ENCODE measurements at places on chromosomes 2 and 18.

GRCh38 chr18:12246849-12247808, 7.0 kb upstream of the CIDEA start:
- DNase-seq: no peak

GRCh38 chr2:217966423-217967070, 36.2 kb downstream of the TNS1 start:
- DNase-seq: peak; percentile 34

DNA sequence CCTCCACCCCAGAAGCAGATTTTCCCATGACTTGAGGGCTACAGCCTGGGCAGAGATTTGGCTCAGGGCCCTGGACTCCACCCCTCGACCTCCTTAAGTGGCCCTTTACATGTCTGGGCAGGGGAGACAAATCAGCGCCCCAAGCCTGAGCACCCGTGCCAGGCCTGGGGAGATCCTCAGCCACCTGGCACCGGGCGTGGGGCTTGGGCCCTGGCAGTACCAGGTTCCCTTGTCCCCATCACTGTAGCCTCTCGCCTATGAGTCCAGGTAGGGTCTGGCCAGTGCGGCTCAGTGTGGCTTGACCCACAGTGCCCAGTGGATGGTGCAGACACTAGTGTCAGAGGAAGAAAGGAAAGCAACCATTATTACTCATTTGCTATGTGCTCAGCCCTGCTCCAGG, 22.0 kb upstream of the DNMT3A start:
- no peak for DNase-seq

- peak; percentile 47 for DNase-seq
Observed at GRCh38 chr18:59402432-59403090, 43.5 kb upstream of the LMAN1 start.

- DNase-seq: no peak
Observed at GRCh38 chr2:34991508-34992274, 1363.9 kb upstream of the CRIM1 start.

GRCh38 chr2:85419009-85419675, 628 bp downstream of the SH2D6 start:
- DNase-seq: no peak

DNA sequence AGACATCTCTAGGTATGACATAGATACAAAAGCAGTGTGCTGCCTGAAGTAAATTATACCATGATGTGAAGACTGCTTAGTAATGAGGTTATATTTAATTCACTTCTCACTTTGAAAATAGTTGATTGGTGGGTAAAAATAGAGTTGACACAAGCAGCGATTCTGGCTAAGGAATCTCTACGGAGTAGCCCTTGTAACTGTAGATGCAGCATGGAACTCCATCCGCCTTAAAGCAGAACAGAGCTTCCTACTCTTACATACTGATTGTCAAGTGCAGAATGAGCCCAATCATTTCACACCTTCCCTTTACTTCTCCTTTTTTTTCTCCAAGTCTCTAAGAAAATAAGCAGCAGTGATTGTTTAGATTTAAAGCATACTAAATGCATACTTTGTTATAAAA, 1594.6 kb upstream of the SLC39A10 start:
- no peak for DNase-seq

GRCh38 chr2:25362434-25363145, 20.9 kb upstream of the DNMT3A start:
- DNase-seq: no peak

GRCh38 chr2:145753041-145753608, 1233.2 kb upstream of the ZEB2 start:
- no peak for DNase-seq

DNA sequence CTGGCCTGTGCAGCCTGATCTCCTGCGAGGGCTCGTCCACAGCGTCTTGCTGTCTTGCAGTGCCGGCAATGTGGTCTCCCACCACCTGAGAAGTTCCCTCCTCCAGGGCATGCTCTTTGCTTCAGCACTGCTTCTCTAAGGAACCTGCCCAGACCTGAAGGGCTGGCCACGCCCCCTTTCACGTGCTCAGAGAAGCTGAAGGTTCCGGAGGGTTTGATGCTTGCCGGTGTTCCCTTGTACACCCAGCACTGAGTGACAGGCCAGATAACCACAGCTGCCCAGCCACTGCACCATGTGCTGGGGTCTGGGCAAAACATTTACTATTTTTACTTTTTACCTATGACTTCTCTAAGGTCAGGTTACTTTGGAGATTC, 1.7 kb upstream of the POLR2D start:
- DNase-seq: peak; percentile 56

GRCh38 chr2:215621381-215621780, 185.5 kb upstream of the FN1 start:
- no peak for DNase-seq

- DNase-seq: peak; percentile 80
Observed at GRCh38 chr18:36187193-36187825, at the start of gene MOCOS. TSS of gene MOCOS (plus strand) at chr18:36187497. CDS start at chr18:36187540, 43 bp downstream.

GRCh38 chr2:27379836-27380625, 503 bp downstream of the ZNF513 start:
- no peak for DNase-seq

DNA sequence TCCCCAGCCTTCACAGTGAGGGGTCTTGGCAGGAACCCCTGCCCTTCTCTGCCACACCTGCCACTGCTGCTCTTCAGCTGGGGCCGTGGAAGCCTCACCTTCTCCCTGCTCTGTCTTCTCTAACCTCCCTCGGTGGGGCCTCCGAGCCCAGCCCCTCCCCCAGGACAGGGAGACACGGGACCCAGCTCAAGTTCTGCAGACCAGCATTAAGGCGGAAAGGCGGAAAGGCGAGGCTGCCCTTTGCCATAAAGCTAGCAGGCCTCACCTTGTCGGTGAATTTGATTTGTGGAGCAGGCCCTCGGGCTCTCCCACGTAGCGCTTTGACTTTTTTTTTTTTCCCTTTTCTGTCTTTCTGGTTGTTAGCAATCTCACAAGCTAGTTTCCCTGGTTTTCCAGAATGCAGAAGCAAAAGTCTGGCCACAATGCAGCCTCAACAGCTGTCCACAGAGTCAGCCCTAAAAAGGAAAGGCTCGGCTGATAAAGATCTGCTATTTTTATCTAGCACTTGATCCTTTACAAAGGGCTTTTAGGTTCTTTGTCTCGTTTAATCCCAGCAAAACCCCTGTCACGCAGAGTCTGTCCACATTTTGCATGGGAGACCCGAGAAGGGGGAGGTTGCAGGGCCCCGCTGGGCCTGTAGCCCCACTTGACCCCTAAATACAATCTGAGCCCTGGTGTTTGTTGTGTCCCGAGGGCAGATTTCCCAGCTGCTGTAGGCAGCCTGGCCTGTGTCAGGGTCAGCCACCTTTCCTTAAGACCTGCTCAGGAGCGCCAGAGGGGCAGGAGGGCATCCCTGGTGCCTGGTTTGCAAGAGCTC, 6.0 kb downstream of the ITM2C start:
- no peak for DNase-seq

- DNase-seq: no peak
Observed at GRCh38 chr2:203687165-203687564, 19.3 kb upstream of the CD28 start.

GRCh38 chr2:71556692-71557250, 103.4 kb downstream of the DYSF start:
- DNase-seq: no peak

GRCh38 chr2:45191146-45191863, 182.1 kb upstream of the SIX2 start:
- no peak for DNase-seq

DNA sequence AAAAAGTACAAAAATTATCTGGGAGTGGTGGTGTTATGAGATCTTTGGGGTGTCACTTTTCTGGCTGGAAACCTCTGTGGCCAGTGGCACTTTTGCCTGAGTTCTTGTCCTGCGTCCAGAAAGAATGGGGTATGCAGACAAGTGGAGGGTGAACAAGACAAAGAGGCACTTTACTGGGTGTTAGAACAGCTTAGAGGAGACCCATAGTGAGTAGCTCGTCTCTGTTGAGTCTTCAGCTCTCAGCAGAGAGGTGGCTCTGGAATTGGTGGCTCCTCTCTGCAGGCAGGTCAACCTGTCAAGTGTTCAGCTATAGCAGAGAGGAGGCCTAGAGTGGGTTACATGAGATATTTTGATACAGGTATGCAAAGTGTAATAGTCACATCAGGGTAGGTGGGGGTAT, 26.1 kb downstream of the CRYGD start:
- no peak for DNase-seq

- no peak for DNase-seq
Observed at GRCh38 chr18:1993866-1994265, 577.4 kb downstream of the METTL4 start.

DNA sequence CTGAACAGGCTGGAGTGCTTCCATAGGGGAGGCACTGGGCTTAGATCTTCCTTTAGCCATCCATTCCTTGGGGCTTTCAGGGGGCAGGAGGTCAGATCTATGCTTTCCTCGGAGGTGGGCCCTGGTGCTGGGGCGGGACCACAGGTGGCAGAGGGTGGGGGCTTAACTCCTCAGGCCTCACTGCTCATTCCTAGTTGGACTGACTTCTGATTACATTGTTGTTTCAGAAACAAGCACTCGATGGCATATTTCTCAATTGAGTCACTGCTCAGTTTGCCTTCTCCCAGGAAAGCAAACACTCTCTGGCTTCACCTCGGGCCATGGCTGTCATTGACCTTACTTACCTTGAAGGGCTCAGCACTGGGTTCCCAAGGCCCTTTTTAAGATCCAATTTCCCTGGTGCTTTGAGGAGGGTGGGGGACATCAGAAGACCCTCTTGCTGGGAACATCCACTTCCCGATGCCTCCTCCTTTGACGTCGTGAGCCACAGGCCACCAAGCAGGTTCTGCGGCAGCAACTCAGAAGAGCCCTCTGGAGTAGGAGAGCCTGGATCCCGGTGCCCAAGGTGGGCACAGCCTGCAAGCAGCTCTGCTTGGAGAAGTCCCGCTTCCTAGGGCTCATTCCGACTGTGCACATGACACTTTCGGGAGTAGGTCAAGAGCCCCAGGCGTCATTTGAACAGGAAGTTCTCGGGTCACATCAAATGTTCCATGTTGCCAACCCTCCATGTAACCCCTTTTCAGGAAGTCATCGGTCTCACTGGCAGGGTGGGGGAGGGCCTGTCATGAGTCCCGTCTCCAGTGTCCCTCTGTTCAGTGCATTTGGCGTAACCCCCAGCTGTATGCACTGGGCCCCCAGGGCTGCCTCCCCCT, 40.6 kb downstream of the SDC1 start:
- no peak for DNase-seq

DNA sequence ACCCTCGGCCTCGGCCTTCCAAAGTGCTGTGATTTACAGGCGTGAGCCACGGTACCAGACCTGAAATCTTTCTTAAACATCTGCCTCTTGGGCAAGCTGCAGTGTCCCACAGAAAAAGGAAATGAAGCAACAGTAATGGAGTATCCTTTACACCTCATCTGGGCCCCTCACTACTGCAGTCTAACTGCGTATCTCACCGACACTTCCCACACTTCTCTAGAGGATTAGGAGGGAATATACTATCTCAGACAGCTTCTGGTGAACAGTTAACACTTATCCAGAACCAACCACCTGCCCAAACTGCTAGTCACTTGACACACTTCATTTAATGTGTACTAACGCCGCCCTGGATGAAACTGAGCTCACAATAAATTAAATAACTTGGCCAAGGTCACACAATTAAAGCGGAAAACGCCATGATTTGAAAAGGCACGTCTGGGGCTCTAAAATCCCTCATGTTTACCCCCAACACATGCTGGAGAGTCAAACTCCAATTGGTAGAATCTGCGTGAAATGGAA, 993 bp downstream of the COX7A2L start:
- no peak for DNase-seq

GRCh38 chr2:130316596-130316995, 26.1 kb upstream of the IMP4 start:
- no peak for DNase-seq

- no peak for DNase-seq
Observed at GRCh38 chr2:74378007-74378406, 2.1 kb downstream of the DCTN1 start.

DNA sequence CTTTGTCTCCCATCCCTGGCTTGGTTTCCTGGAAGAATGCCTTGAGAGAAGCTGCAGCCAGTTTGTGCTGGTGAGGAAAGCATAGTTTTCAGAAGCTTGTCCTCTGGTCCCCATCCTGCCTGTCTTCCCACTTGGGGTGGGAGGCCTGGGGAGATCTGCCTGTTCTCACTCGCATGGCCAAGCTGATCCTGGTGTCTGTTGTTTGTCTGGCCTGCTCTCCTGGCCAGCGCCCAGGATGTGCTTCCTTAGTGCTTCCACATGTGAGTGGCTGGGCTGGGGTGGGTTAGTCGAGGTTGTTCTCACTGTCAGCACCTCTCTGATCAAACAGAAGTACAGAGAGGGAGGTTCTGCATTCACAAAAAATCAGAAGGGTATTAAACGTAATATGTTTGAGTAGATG, 49.5 kb downstream of the PTPRM start:
- no peak for DNase-seq

DNA sequence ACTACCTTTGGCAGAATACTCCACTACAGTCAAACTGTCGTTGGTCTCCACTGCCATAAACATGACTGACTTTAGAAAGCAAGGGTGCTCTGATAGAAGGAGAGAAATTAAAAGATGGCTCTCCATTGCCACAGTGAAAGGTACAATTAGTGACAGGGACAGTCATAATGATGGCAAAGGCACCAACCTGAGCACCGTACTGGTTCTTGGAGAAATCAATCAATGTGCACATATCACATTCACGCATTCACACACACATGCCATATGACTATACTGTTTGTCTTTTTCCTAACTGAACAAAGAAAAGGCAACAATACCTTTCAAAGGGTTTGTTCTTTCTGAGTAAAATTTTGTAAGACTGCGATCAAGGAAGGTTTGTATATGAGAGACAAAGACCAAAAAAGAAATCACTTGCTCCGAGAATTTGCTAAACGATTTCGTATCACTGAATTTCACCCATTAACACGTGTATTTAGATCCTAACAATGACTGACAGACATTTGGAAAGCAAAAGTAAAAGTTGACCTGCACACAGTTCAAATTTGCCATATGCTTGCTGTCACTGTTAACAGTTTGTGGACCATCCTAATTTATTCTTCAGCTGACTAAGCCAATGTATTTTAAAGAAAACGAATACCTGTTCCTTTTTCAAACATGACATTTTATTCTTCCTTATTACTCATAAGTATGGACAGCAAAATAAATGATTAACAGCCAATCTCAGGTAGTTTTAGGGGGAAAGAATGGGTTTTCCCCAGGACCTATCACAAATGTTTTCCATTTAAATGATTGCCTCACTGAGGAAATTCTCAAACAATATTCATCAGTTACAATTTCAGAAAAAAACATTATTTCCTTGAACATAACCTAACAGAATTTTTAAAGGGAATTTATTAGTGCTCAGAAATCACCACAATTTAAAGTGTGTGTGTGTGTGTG, 644.4 kb downstream of the ZEB2 start:
- DNase-seq: no peak

- no peak for DNase-seq
Observed at GRCh38 chr18:36812678-36813077, 16.1 kb downstream of the TPGS2 start.

- no peak for DNase-seq
Observed at GRCh38 chr2:12278217-12278750, 438.5 kb upstream of the TRIB2 start.

DNA sequence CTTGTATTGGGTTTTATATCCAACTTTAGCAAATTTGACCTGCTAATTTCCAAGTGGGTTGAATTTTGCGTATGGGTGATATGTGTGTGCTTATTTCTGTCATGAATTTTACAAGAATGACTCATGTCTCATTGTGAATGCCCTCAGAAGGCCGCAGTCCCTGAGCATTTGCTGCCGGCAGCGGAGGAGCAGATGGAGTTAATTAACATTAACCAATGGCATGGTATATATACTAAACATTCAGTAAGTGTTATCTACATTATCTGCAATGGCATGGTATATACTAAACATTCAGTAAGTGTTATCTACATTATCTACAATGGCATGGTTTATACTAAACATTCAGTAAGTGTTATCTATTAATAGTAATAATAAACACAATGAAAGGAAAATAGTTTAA, 90.1 kb downstream of the DOK6 start:
- DNase-seq: no peak

Measured in mesothelial cell of epicardium (in vitro differentiated cells).